ENCODE measurements at places on chromosomes 2 and 18.

- no peak for DNase-seq
Observed at GRCh38 chr2:68889021-68889420, 17.8 kb upstream of the BMP10 start.

- DNase-seq = peak; percentile 19
Observed at GRCh38 chr2:43073401-43073825, 153.0 kb downstream of the ZFP36L2 start.

DNA sequence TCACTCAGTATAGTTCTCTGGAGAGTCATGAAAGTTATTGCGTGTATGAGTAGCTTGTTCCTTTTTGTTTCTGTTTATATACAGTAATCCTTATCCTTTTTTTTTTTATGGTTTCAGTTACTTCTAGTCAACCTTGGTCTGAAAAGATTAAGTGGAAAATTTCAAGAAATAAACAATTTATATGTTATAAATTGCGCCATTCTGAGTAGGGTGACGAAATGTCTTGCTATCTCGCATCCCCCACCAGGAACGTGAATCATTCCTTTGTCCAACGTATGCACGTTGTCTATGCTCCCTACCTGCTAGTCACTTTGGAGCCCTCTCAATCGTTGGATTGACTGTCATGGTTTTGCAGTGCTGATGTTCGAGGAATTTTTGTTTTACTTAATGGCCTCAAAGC is 60.4 kb downstream of the FAM117B start:
- DNase-seq = no peak

GRCh38 chr2:206853915-206854314 is 85.4 kb upstream of the CPO start:
- no peak for DNase-seq

GRCh38 chr2:8847400-8847799 is 10.0 kb upstream of the KIDINS220 start:
- DNase-seq = no peak

DNA sequence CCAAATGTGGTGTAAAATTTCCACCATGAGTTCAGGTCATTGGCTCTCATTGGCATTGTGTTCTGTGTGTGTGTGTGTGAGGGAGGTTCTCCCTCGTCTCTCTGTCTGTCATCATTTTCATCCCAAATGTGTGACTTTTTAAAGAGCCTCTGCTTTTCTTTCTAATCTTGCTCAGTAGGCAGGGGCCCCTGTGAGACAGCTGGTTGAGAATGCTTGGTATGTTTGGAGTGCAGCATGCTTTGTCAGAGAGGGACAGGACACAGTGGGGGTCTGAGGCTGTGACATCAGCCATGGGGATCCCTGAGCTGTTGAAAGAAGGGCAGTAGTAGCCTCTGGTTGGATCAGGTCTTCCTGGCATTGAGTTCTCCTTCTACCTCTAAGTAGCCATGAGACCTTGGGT is 10.6 kb downstream of the PTPRM start:
- DNase-seq = no peak

DNA sequence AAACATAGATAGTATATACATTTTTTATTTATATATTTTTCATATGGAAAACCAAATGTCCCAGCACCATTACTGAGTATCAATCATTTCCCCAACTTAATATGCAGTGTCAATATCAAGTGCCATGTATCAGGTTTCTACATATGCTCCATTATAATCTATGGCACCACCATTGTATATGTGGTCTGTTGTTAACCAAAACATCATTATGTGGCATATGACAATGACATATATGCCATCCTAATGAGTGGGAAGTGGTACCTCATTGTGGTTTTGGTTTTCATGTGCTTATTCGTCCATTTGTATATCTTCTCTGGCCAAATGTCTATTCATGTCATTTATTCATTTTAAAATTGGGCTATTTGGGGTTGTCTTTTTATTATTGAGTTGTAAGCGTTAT is 9.2 kb downstream of the PTPN18 start:
- no peak for DNase-seq

- DNase-seq = no peak
Observed at GRCh38 chr2:226969417-226970080, 133.7 kb downstream of the RHBDD1 start.

DNA sequence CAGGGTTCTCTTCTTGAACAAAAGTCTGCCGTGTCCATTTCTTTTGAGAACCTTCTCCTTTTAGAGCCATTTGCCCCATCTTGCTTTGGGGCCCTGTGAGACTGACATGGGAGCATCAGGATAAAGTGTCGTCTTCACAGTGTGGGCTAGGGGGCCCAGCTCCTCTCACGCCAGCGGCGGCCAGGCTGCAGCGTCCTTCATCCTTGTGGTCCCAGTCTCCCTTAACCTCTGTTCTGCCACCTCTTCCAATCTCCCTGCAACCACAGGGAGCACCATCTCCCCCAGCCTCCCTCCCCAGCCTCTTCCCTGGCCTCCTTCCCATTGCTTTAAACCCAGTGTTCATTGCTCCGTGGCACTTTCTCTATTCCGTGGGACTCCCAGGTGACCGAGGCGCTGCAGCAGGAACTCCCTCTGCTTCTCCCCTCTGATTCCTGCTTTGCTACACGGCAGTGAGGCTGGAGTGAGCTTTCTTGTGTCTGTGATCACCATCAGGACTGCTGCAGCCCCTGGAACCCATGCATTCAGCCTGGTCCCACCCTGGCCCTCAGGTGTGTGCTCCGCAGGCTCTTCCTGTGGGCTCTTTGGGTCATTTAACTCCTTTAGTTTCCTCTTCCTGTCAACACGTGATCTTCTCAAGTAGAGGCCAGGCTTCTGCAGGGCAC is 234.1 kb downstream of the MYT1L start:
- no peak for DNase-seq

GRCh38 chr18:48208432-48209140 is 200.6 kb downstream of the ZBTB7C start:
- DNase-seq = no peak

GRCh38 chr2:233707940-233708644 is 4.6 kb upstream of the UGT1A5 start:
- DNase-seq = no peak

GRCh38 chr2:16622399-16622968 is 43.1 kb downstream of the CYRIA start:
- DNase-seq = peak; percentile 44

GRCh38 chr2:148221926-148222325 is 201.0 kb downstream of the MBD5 start:
- no peak for DNase-seq

GRCh38 chr2:32746669-32747068 is 118.8 kb downstream of the TTC27 start:
- DNase-seq = no peak

DNA sequence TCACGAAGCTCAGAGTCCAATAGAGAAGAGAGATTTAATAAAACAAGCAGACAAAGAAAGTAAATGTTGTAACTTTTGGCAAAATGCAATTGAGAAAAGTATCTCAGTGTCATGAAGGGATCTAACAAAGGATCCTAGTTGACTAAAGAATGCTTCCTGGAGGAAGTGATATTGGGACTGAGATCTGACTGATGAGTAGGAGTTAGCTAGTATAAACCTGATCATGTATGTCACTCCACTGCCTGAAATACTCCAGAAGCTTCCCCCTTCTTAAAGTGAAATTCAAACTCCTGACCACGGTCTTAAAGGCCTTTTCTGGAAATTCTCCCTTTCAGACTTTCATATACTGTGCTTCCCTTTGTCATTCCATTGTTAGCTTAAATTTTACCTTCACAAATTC is 1102.4 kb upstream of the ZEB2 start:
- no peak for DNase-seq

GRCh38 chr2:212727751-212728150 is 189.1 kb upstream of the ERBB4 start:
- no peak for DNase-seq

- DNase-seq = no peak
Observed at GRCh38 chr2:105573910-105574655, 170.6 kb upstream of the NCK2 start.

- DNase-seq = no peak
Observed at GRCh38 chr2:216165711-216166110, 56.6 kb downstream of the XRCC5 start.

DNA sequence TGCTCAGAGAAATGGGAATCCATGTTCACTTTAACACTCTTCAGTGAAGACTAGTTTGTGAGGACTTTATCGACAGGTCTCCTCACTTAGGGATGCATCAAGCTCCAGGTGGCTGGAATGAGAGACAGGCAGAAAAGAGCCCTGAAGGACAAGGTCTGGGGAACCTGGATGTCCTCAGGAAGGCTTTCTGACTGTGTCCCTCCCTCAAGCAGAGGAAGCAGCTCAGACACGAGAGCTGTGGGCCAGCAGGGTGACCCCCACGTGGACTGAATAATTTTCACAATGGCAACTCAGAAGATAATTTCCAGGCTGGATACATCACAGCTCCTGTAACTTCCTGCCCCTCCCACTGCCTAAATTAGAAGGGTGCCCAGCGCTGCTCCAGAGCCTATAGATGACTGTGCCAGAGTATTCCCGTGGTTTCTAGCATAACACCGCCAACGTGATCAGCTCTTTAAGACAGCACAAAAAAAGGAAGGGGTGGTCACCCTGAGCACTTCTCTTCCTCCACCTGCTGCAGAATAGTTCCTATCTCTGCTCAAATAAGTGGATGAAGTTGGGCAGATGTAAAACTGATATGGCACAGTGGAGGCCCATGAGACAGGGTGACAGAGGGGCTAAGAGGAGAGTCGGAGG is 25.7 kb upstream of the NCK2 start:
- no peak for DNase-seq

GRCh38 chr2:235968155-235968554 is 200.0 kb downstream of the GBX2 start:
- DNase-seq = no peak

DNA sequence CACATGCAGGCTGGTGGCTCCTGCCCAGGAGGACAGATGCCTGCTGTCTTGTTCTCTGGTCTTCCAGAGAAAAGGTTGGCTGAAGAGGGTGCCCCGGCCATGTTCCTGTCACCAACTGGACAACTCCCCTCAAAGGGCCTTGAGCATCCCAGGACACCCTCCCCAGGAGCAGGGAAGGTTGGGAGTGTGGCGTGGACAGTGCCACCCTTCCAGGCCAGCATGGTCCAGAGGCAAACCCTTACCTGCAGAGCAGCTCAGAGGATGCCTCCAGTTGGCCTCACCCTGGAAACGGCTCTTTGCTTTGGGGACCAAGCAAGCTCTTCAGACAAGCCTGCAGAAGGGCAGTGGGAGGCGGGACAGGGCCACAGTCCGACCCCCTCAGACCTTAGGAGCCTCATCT is 4.9 kb upstream of the GPC1 start:
- DNase-seq = no peak

DNA sequence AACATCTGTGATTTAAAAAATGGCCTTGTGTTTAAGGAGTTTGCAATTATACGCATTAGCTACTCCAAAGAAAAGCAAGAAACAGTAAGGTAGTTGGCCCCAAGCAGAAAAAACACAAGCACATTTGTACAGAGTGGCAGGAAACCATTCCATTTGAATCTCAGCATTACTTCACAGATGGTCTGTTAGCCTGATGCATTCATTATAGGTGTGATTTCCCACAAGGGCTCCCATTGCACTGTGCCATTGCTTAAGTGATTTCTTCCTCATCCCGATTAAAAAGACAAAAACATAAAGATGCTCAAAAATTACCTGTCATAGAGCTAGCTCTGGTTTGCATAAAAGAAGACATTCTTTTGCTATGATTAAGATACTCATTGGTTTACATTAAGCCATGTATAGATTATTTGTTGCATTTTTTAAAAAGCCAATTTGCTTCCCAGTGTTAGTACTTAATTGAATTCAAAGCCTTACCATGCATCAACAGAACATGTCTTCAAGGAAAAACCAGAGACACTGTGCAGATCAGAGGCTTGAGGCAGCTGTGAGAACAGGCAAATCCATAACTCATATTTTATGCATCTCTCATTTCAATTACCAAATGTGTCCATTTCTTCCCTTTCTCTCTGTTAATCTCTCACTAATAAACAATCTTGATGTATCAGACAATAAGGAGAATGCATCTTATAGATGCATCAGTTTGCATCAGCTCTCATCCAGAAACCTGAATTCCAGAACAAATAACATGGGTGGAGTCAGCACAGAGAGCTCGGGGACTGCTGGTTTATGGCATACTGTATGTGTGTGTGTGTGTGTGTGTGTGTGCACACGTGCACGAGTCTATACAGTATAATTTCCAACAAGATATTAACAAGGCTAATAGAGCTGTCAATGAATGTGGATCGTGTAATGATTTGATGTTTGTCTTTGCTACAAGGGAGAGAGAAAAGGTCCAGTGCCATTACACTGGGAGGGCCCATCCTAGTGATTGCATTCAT is 558.6 kb upstream of the HS6ST1 start:
- no peak for DNase-seq

- DNase-seq = no peak
Observed at GRCh38 chr2:108199726-108200125, 40.0 kb upstream of the SULT1C3 start.

GRCh38 chr2:201888426-201888800 is 82.1 kb downstream of the CDK15 start:
- DNase-seq = no peak

- no peak for DNase-seq
Observed at GRCh38 chr2:206004004-206004693, 81.8 kb downstream of the INO80D start.

GRCh38 chr2:203077451-203077850 is 62.8 kb downstream of the NBEAL1 start:
- no peak for DNase-seq

DNA sequence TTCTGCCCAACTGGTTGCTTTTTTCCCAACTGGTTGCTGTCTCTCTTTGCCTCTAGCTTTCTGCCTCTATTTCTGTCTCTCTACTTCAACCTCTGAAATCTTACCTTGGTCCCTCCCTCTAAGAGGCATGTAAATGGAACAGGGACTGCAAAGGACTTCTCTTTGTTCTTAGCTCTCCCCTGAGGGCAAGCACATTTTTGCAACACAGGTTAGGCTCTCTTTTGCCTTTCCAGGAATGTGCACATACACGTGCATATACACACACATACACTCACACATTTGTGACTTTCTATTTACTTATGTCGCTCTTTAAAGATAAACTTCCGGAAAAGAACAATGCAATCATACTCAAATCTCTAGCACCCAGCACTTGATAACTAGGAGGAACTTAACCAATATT is 262.6 kb upstream of the DDX18 start:
- no peak for DNase-seq

GRCh38 chr18:45249246-45249661 is 366.0 kb upstream of the SLC14A2 start:
- no peak for DNase-seq

DNA sequence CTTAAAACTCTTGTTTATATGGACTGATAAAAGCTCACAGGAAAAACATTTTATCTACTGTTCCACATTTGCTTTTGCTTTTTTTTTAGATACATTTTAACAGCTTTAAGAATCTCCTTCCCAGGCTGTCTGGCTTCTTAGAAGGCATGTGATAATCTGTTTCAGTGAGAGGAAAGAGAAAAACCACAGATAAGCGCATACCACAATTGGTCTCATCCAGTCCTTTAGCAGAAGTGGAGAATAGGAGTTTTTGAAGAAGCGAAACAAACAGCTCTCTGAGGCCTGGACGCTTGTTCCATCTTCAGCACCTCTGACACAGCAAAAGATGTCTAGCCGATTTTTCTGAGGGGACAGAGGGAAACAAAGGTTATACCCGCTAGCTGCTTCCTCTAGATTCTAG is 37.6 kb downstream of the RMC1 start:
- peak; percentile 69 for DNase-seq

- no peak for DNase-seq
Observed at GRCh38 chr2:68565858-68566257, 77.5 kb upstream of the PROKR1 start.

- DNase-seq = no peak
Observed at GRCh38 chr2:100865816-100866460, 46.0 kb downstream of the NPAS2 start.

All from CD14-positive monocyte (primary cell).